CD4-positive, CD25-positive, alpha-beta regulatory T cell (primary cell): ENCODE measurements at places on chromosomes 5 and 9. TPM values are rescaled to one million over a fixed set of nuclear protein-coding genes. Genes with fewer than 3 reads are reported as not detected.

The FABP6 gene
- not detected for total RNA-seq

- no peak overlapping the region for H3K27ac ChIP-seq
- H3K36me3 ChIP-seq: no peaks in the 10 kb centered on the region
- H3K4me1 ChIP-seq: no peaks in the 10 kb centered on the region
- no peaks in the 10 kb centered on the region for H3K27me3 ChIP-seq
- DNase-seq: no peak
- no peak overlapping the region for H3K4me3 ChIP-seq
Measured at GRCh38 chr5:44565902-44566301, 176.7 kb upstream of the FGF10 start.

The PARP8 gene
- 217 TPM for total RNA-seq

The CRAT gene
- total RNA-seq: 12.5 TPM

The PCDHGA8 gene
- not detected for total RNA-seq

The QRFP gene
- total RNA-seq: not detected

DNA sequence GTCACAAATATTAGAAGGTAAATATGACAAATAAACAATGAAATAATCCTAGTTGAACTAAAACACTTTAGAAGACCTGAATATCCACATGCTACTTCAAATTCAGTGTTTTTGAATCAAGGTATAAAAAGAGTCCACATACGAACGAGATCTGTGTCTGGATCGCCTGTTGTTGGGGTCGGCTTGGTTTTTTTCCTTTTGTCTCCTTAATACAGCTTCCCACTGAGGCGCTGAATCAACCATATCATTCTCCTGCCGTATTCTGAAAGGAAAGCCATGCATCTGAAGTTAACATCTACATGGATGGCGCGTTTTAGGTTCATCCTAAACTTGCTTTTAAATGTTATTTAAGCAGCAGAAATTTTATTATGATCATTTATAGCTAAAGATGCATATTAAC lies 235.2 kb downstream of the EPB41L4A start:
- H3K4me3 ChIP-seq: no peak overlapping the region
- no peaks in the 10 kb centered on the region for H3K4me1 ChIP-seq
- no peaks in the 10 kb centered on the region for H3K36me3 ChIP-seq
- H3K27ac ChIP-seq: no peak overlapping the region

The PIP5KL1 gene
- 3.3 TPM for total RNA-seq

DNA sequence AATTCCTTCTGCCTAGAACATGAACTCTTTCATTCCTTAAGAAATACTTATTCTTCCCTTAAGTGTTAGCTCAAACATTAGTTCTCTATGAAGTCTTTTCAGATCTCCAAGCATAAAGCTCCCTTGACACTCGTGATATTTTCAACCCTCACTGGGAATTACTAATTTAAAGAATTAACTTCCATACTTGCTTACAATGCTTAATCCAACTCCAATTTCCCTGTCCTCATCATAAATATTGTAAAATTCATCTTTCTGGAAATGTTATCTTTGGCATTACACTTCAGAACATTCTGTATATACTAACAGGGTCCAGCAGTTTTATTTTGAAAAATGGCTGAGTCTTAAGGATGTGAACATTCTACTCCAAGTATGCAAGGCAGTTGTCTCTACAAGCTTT lies 7.2 kb downstream of the STARD4 start:
- H3K36me3 ChIP-seq: no peaks in the 10 kb centered on the region
- no peaks in the 10 kb centered on the region for H3K27me3 ChIP-seq
- no peak for DNase-seq
- no peak overlapping the region for H3K27ac ChIP-seq
- H3K4me1 ChIP-seq: peaks cover 11% of the 10 kb centered on the region

The ARSI gene
- not detected for total RNA-seq

The GMCL2 gene
- not detected for total RNA-seq

The PTAR1 gene
- total RNA-seq: 85.3 TPM

The ABO gene
- 0.62 TPM for total RNA-seq

The ARHGAP26 gene
- total RNA-seq: 40.5 TPM

The NR6A1 gene
- 0.05 TPM for total RNA-seq

GRCh38 chr9:20303066-20303465 lies 319.2 kb downstream of the MLLT3 start:
- peaks cover 28% of the 10 kb centered on the region for H3K4me1 ChIP-seq
- H3K27ac ChIP-seq: no peak overlapping the region
- H3K27me3 ChIP-seq: no peaks in the 10 kb centered on the region
- H3K4me3 ChIP-seq: no peak overlapping the region
